ENCODE measurements at places on chromosomes 2 and 18. TPM values are rescaled to one million over a fixed set of nuclear protein-coding genes. Genes with fewer than 3 reads are reported as not detected.

DNA sequence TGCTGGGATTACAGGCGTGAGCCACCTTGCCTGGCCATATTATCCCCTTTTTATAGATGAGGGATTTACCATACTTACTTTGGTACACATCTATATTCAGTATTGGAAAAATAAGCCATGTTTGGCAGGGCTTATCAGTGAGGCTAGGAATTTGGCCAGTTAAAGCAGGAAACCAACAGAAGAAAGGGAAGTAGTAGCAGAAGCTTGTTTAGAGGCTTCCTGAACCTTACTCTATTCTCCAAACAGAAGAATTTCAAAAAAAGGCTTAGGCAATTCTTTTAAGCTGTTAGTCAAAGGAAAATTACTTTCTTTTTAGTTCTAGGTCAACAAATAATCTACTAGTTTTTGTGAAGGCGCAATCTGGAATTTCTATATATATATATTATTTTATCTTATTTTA, 3.2 kb upstream of the GLS start:
- DNase-seq: no peak
- no peaks in the 10 kb centered on the region for H3K36me3 ChIP-seq
- no peaks in the 10 kb centered on the region for H3K4me1 ChIP-seq

Gene CBLN2
- not detected for total RNA-seq

DNA sequence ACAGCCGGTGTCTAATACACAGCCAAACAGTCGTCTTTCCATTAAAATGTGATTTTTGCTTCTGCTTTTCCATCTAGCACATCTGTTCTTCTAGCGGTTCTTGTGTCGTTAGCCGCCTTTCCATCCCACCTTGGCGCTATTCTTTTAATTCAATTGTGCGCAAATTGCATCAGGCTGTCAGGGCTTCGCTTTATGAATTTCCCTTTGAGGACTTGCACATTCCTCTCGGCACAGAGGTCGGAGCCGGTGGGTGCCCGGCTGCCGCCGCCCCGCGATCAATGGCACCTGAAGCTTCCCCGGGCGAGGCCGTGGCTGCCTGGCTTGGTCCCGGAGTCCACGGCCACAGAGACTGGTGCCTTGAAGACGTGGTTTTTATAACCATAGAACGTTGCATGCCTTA, 33.9 kb upstream of the TSPYL6 start:
- no peaks in the 10 kb centered on the region for H3K36me3 ChIP-seq
- no peaks in the 10 kb centered on the region for H3K27me3 ChIP-seq
- no peak overlapping the region for H3K27ac ChIP-seq
- H3K4me3 ChIP-seq: no peak overlapping the region

Gene ABCG8
- 0.12 TPM for total RNA-seq

GRCh38 chr2:238861766-238862315, 14.0 kb downstream of the TWIST2 start:
- no peak overlapping the region for H3K4me3 ChIP-seq
- DNase-seq: no peak
- no peaks in the 10 kb centered on the region for H3K27me3 ChIP-seq
- H3K27ac ChIP-seq: no peak overlapping the region
- peaks cover 22% of the 10 kb centered on the region for H3K4me1 ChIP-seq

DNA sequence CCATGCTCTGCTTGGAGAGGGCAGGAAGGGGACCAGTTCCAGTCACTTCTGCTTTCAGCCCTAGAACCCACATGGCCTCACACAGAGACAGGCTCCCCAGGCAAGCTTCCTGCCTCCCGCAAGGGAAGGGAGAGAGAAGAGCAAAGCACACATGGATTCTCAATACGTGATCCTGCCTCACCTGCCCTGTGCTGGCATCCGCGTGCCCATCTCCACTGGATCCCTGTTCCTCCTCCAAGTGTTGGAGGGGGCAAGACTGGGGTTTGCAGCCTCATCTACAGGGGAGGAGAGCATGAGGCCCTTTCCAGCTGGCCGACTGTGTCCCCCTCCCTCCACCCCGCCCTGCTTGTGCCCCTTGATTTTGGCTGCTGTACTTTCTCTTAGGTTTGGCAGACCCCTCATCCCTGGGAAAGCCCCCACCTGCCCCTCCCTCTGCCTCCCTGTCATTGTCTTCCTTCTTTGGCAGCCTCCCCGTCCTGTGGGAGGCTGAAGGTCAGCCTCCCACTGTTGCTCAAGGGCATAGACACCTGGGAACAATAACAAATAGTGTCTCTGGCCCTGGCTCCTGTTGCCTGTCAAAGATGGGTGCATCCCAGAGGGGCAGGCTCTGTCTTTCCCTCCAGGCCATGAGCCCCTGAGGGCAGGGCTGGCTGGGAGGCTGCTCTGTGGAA, 22.7 kb downstream of the KCNF1 start:
- H3K4me3 ChIP-seq: no peak overlapping the region
- peaks cover 12% of the 10 kb centered on the region for H3K4me1 ChIP-seq
- H3K27ac ChIP-seq: no peak overlapping the region
- no peaks in the 10 kb centered on the region for H3K36me3 ChIP-seq
- no peaks in the 10 kb centered on the region for H3K27me3 ChIP-seq

Gene TUBA3E
- 0.57 TPM for total RNA-seq

GRCh38 chr2:158693476-158693875, 101.6 kb upstream of the DAPL1 start:
- no peak overlapping the region for H3K4me3 ChIP-seq
- H3K27ac ChIP-seq: no peak overlapping the region
- H3K36me3 ChIP-seq: no peaks in the 10 kb centered on the region
- H3K27me3 ChIP-seq: no peaks in the 10 kb centered on the region

GRCh38 chr2:235752846-235753245, 259.0 kb downstream of the AGAP1 start:
- no peak overlapping the region for H3K27ac ChIP-seq
- no peak for DNase-seq
- no peaks in the 10 kb centered on the region for H3K27me3 ChIP-seq

DNA sequence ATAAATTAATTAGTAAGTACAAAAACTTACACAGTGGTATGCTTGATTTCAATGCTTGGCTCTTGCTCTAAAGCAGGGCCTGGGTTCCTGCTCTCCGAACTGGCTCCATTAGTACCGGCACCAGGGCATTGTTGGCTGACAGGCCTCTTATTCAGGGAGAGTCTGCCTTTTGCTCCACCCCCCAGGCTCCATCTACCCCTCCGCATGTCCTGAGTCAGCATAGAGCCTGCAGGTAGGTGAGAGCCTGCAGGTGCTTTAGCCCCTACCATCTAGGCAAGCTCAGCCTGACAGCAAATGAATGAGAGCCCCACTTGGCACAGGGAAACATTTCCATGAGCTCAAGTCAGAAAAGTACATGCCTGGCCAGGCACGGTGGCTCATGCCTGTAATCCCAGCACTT, 35.1 kb upstream of the EFHD1 start:
- no peak overlapping the region for H3K4me3 ChIP-seq
- H3K27ac ChIP-seq: no peak overlapping the region
- H3K27me3 ChIP-seq: no peaks in the 10 kb centered on the region
- H3K4me1 ChIP-seq: no peaks in the 10 kb centered on the region
- no peaks in the 10 kb centered on the region for H3K36me3 ChIP-seq
- no peak for DNase-seq

GRCh38 chr2:215948051-215948450, 65.3 kb downstream of the MREG start:
- no peaks in the 10 kb centered on the region for H3K36me3 ChIP-seq
- no peak overlapping the region for H3K27ac ChIP-seq
- DNase-seq: no peak
- no peaks in the 10 kb centered on the region for H3K4me1 ChIP-seq

Gene HOXD1
- not detected for total RNA-seq

- H3K4me3 ChIP-seq: no peak overlapping the region
- no peak for DNase-seq
- H3K4me1 ChIP-seq: no peaks in the 10 kb centered on the region
- H3K36me3 ChIP-seq: no peaks in the 10 kb centered on the region
- no peaks in the 10 kb centered on the region for H3K27me3 ChIP-seq
- H3K27ac ChIP-seq: no peak overlapping the region
These were observed 196.1 kb downstream of the SETBP1 start for GRCh38 chr18:44876755-44877154.

DNA sequence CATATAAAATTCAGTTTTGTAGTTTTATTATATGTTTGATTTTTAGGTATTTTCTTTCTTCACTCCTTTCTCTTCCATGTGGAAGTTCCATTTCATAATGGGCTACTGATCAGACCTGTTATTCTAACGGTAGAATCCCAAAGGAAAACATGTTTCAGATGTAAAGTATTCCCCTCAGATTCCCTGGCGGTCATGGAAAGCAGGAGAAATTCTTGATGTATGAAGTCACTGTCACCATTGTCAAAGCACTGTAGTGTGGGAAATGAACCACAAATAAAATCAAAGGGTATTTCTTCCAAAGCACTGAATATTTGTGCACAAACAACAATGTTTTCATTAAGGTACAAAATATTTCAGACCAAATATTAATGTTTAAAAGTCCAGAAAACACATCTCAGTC, 237.3 kb upstream of the KLHL14 start:
- H3K36me3 ChIP-seq: no peaks in the 10 kb centered on the region
- no peak for DNase-seq
- H3K27me3 ChIP-seq: no peaks in the 10 kb centered on the region
- H3K4me3 ChIP-seq: no peak overlapping the region
- H3K4me1 ChIP-seq: no peaks in the 10 kb centered on the region
- H3K27ac ChIP-seq: no peak overlapping the region

GRCh38 chr2:131408778-131409177, 44.8 kb upstream of the RAB6D start:
- H3K4me1 ChIP-seq: no peaks in the 10 kb centered on the region
- H3K27me3 ChIP-seq: no peaks in the 10 kb centered on the region
- no peak overlapping the region for H3K4me3 ChIP-seq
- no peaks in the 10 kb centered on the region for H3K36me3 ChIP-seq
- no peak for DNase-seq
- H3K27ac ChIP-seq: no peak overlapping the region

- H3K4me1 ChIP-seq: no peaks in the 10 kb centered on the region
- no peaks in the 10 kb centered on the region for H3K36me3 ChIP-seq
- H3K27ac ChIP-seq: no peak overlapping the region
- H3K4me3 ChIP-seq: no peak overlapping the region
- no peaks in the 10 kb centered on the region for H3K27me3 ChIP-seq
These were observed 464.3 kb downstream of the NBAS start for GRCh38 chr2:15096873-15097272.

GRCh38 chr2:144162652-144163051, 357.3 kb downstream of the ZEB2 start:
- no peak overlapping the region for H3K4me3 ChIP-seq
- H3K4me1 ChIP-seq: no peaks in the 10 kb centered on the region
- H3K36me3 ChIP-seq: no peaks in the 10 kb centered on the region

DNA sequence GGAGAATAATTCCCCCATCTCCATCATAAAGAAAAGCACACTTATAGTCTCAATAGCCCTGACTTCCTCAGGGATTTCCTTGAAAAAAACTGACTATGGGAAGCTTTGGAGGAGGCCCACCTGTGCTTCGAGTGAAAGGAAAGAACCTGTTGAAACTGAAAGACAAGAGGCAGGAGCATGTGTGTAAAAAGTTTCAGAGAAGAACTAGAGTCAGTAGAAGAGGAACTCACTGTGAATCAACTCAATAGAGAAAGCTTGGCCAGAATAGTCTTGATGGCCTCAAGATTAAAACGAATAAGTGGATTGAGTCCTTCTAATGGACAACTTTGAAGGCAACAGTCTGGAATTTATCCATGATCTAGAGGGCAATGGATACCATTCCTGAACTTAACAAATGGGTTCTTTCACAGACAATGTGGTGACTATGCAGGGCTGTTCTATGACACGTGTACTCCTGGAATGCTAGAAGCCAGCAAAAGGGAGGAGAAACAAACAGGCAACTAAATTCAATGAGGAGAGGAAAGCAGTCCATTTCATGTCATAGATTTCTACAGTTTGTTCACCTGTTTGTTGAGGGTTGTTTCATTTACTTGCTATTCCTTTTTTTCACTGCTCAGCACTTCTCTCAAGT, 442.3 kb downstream of the GRB14 start:
- no peak for DNase-seq
- H3K36me3 ChIP-seq: no peaks in the 10 kb centered on the region
- no peaks in the 10 kb centered on the region for H3K27me3 ChIP-seq
- H3K4me3 ChIP-seq: no peak overlapping the region
- no peak overlapping the region for H3K27ac ChIP-seq

Gene LBX2
- 11.4 TPM for total RNA-seq

Gene IL18RAP
- not detected for total RNA-seq

DNA sequence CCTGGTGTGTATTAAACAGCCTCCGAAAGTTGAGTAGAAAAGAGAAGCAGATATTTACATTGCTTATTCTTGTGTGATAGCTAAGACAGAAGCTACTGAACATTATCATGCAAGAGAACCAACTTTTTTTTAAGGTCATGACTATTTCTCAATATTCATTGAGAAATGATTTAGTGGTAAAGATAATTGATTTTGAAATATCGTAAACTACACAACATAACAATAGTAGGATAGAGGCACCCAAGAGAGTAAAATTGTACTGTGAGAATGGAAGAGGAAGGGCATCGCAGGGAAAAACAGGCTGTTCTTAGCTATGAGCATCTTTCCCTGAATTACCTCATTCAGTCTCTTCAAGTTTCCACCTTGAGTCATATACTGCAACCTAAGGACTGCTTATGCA, 25.2 kb downstream of the HRH4 start:
- no peak overlapping the region for H3K27ac ChIP-seq
- DNase-seq: no peak
- H3K4me3 ChIP-seq: no peak overlapping the region
- H3K36me3 ChIP-seq: no peaks in the 10 kb centered on the region
- H3K4me1 ChIP-seq: no peaks in the 10 kb centered on the region

Gene NDUFV2
- total RNA-seq: 211 TPM

GRCh38 chr2:105731511-105731910, 13.2 kb upstream of the NCK2 start:
- H3K27me3 ChIP-seq: no peaks in the 10 kb centered on the region
- no peak overlapping the region for H3K4me3 ChIP-seq
- peaks cover 23% of the 10 kb centered on the region for H3K4me1 ChIP-seq
- no peaks in the 10 kb centered on the region for H3K36me3 ChIP-seq

GRCh38 chr18:60987963-60988362, 345.3 kb upstream of the CDH20 start:
- H3K36me3 ChIP-seq: no peaks in the 10 kb centered on the region
- no peak for DNase-seq
- H3K27me3 ChIP-seq: no peaks in the 10 kb centered on the region
- no peaks in the 10 kb centered on the region for H3K4me1 ChIP-seq
- H3K27ac ChIP-seq: no peak overlapping the region
- no peak overlapping the region for H3K4me3 ChIP-seq

Gene MSGN1
- not detected for total RNA-seq

Gene ADCYAP1
- total RNA-seq: not detected

- no peaks in the 10 kb centered on the region for H3K36me3 ChIP-seq
- peaks cover 2% of the 10 kb centered on the region for H3K27me3 ChIP-seq
- no peaks in the 10 kb centered on the region for H3K4me1 ChIP-seq
- H3K4me3 ChIP-seq: no peak overlapping the region
These were observed 20.3 kb downstream of the ALK start for GRCh38 chr2:29900971-29901633.

- no peaks in the 10 kb centered on the region for H3K27me3 ChIP-seq
- no peak overlapping the region for H3K27ac ChIP-seq
- peaks cover 5% of the 10 kb centered on the region for H3K4me1 ChIP-seq
These were observed 28.2 kb upstream of the CHRNA1 start for GRCh38 chr2:174792309-174793025.

Gene RPL31
- total RNA-seq: 2,026 TPM

DNA sequence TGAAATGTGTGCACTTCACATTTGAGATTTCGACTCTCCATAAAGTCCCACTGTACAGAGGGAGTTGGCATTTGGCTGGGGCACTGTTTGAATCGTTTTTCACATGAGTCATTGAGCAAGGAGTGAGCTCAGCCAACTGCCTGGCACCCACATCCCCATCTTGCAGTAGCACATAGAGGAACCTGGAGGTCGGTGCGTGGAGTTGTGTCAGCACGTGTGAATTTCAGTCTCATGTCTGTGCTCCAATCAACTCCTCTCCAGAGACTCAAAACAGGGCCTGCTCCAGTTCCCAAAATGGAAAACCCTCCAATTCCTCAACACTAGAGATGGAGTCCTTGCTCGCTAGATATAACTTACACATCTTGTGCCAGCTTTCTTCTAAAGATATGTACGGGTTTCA, 126.8 kb upstream of the CAPN13 start:
- H3K36me3 ChIP-seq: no peaks in the 10 kb centered on the region
- no peaks in the 10 kb centered on the region for H3K4me1 ChIP-seq
- H3K27me3 ChIP-seq: no peaks in the 10 kb centered on the region
- H3K27ac ChIP-seq: no peak overlapping the region
- DNase-seq: no peak
